ENCODE measurements at places on chromosomes 13 and 19.
A peak's percentile ranks its signal among the peaks of the same experiment; 100 is the strongest.

DNA sequence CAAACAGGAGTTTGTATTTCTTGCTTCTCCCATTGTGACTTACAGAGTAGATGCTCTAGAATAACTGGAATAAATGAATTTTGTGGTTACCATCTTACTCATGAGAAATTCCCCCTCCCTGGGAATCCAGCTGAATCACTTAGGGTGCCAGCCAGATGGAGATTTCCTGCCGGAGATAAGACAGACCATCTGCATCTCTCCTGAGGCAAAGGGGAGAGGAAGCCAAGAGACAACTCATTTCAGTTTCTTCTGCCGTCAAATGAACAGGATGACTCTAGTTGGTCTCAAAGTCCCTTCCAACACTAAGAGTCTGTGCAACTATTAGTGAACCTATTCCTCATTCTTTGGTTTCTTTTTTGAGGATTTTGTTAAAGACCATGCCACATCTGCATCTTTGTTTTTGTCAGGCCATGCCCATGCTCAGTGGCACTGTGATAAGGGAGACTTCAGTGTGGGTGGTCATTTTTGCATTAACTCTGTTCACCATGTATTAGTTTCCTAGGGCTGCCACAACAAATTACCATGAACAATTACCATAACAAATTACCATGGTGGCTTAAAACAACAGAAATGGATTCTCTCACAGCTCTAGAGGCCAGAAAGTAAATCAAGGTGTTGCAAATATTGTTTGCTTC lies 112.8 kb downstream of the NDFIP2 start:
- DNase-seq: no peak

- no peak for DNase-seq
Measured at GRCh38 chr19:18232540-18233223, 6.4 kb upstream of the PDE4C start.

- no peak for DNase-seq
Measured at GRCh38 chr13:93727211-93728141, 500.9 kb downstream of the GPC6 start.

DNA sequence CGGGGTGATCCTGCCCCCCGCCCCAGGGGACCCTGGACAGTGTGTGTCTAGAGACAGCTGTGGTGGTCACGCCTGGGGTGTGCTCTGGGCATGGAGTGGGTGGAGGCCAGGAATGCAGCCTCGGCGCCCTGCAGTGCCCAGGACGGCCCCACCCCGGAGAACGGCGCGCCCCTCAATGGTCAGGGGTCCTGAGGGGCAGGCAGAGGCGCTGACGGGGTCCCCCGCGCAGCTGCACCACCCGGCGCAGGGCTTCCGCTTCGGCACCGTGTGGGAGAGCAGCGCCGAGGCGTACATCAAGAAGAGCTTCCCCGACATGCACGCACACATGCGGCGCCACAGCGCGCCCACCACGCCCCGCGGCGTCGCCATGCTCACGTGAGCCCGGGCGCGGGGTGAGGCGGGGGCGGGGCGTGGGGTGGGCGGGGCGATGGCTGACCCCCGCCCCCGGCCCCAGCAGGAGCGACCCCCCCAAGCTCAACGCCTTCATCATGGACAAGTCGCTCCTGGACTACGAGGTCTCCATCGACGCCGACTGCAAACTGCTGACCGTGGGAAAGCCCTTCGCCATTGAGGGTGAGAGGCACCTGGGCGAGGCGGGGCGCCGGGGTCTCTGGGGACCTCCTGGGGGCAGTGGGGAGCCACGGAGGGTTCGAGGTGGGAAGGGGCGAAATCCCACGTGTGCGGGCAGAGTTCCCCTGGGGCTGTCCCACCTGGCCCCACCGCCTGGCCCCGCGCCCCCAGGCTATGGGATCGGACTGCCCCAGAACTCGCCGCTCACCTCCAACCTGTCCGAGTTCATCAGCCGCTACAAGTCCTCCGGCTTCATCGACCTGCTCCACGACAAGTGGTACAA lies 7.4 kb downstream of the GRIN3B start:
- DNase-seq: no peak

- DNase-seq: no peak
Measured at GRCh38 chr13:60043262-60043661, 120.5 kb downstream of the DIAPH3 start.

DNA sequence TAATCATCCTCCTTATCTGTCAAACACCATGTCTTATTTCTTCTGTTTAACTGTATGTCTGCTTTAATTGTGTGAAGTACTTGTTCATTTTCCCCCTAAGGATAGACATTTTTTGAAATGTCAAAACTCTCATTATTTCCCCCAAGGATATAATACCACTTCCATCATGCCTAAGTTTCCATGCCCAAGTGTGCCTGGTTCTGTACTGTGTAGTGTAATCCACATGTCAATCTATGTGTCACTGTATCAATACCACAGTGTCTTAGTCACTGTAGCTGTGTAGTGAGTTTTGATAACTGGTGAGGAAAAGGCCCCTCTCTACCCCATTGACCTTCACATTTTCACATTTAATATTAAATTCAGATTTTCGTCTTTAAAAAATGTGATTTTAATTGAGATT lies 1265.5 kb downstream of the PCDH9 start:
- no peak for DNase-seq

DNA sequence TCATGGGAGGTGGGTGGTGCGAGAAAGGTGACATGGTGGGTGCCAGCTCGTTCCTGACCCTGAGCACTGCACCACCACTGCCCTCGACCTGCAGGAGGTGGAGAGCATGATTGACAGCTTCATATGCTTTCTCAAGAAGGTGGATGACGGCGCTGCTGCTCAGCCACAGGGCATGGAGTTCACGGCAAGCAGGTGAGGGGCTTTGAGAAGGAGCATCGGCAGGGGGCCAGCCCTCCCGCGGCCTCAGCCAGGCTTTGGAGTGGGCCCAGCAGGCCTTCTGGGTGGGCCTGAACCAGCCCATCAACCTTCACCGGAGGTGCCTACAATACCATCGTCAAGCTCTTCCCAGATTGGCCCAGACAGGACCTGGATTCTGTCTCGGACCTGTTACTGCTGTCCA lies 18.9 kb upstream of the ZNF14 start:
- DNase-seq: no peak

GRCh38 chr19:38812009-38812840 lies 520 bp downstream of the LGALS4 start:
- DNase-seq: no peak

DNA sequence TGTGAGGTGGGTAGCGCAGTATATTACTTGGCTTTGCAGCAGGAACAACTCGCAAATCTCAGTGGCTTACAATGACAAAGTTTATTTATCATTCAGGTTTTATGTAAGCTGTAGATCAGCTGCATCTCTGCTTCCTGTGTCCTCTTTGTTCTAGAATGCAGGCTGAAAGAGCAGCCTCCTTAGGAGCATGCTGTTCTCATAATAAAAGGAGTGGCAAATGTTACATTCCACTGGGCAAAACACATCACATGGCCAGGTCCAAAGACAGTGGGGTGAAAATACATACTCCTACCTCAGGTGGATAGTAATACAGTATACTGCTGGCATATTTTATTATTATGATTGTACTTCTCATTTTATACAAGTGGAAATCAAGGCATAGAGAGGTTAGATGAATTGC lies 1.2 kb upstream of the CSNK1A1L start:
- no peak for DNase-seq

DNA sequence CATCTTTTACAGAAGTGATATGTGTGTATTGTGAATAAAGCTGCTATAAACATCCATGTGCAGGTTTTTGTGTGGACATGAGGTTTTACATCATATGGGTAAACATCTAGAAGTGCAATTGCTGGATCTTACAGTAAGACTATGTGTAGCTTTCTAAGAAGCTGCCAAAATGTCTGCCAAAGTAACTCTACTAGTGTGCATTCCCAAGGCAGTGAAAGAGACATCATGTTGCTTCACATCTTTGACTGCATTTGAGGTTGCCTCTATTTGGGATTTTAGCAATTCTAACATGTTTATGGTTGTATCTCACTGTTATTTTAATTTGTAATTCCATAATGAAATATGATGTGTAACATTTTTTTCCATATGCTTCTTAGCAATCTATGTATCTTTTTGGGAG lies 30.3 kb downstream of the SLITRK6 start:
- no peak for DNase-seq

GRCh38 chr19:44988896-44989556 lies 12.2 kb upstream of the RELB start:
- DNase-seq: peak; percentile 40

- no peak for DNase-seq
Measured at GRCh38 chr19:57771417-57771816, 1.9 kb downstream of the ZNF586 start.

- no peak for DNase-seq
Measured at GRCh38 chr19:46533078-46533620, 37.5 kb upstream of the PNMA8B start.

- no peak for DNase-seq
Measured at GRCh38 chr13:23044906-23045305, 135.9 kb upstream of the SGCG start.

- DNase-seq: no peak
Measured at GRCh38 chr13:97122381-97122996, 99.6 kb upstream of the MBNL2 start.

GRCh38 chr19:15466851-15467733 lies 2.7 kb upstream of the RASAL3 start:
- peak; percentile 98 for DNase-seq

- no peak for DNase-seq
Measured at GRCh38 chr19:23286477-23286876, 36.3 kb upstream of the ZNF724 start.

DNA sequence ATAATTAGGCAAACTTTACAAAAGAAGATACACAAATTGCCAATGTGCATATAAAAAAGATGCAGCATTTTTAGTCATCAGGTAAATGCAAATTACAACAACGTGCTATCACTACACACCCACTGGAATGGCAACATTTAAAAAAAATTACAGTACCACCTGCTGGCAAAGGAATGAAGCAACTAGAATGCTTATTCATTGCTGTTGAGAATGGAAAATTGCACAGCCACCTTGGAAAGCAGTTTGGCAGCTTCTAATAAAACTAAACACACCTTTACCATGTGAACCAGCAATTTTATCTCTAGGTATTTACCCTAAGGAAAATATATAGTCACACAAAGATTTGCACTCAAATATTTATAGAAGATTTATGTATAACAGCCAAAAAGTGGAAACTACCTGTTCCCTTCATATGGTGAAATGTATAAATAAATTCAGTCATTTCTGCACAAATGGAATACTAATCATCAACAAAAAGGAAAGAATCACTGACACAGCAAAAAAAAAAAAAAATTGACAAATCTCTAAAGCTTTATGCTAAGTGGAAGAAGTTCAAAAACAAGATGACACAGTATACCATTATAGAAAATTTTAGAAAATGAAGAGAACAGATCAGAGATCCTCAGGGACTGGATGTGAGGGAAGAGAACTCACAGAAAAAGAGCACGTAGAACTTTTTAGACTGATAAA lies 30.3 kb downstream of the OXGR1 start:
- DNase-seq: peak; percentile 6

- no peak for DNase-seq
Measured at GRCh38 chr19:8304841-8305621, 3.1 kb downstream of the CD320 start.

DNA sequence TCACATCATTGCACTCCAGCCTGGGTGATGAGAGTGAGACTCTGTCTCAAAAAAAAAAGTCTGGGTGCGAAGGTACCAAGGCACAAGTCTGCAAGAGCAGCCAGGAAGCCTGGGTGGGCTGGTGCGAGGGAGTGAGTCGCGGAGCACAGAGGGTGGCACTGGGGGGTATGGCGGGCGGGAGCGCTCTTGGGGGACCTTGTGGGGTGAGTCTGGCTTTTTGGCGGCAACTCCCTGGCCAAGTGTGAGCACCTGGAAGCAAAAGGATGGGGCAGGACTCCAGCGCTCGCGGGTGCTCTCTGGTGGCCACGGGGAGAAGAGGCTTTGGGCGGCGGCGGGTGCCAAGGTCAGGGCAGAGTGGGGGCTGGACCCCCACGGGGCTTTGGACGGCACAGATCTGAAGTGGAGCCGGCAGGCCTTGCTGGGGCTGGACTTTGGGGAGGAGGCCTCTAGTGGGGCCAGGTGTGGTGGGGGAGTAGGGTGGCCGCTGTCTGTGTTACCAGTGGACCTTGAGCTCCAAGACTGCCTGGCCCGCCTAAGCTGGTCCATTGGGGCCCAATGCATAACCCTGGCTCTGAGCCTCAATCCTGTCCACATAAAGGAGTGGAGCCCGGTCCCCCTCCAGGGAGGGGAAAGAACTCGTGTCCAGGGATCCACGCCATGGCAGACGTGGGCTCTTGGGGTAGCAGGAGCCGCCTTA lies 1.6 kb downstream of the P2RY11 start:
- DNase-seq: peak; percentile 61

DNA sequence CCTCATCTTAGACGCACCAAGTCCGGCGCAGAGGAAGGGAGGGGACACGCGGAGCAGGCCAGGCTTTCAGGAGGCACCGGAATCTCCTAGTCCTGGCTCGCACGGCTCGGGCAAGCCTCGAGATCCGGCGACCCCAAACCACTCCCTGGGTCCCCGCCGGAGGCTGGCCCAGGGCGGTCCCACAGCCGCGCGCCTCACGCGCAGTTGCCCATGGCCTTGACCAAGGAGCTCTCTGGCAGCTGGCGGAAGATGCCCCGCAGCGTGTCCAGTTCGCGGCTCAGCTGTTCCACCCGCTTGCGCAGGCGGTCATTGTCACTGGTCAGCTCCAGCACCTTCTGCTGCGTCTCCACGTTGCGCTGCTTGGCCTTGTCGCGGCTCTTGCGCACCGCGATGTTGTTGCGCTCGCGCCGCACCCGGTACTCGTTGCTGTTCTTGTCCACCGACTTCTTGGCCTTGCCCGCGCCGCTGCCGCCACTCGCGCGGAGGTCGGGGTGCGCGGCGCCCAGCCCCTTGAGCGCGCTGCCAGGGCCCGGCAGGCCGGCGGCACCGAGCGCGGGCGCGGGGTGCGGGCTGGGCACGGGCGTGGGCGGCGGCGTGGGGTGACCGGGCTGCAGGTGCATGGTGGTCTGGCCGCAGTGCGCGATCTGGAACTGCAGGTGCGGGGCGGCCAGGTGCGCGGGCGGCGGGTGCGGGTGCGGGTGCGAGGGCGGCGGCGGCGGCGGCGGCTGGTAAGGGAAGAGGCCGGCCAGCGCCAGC lies 1.0 kb downstream of the CEBPA start:
- DNase-seq: no peak

- peak; percentile 1 for DNase-seq
Measured at GRCh38 chr13:38350114-38350617, 515 bp downstream of the UFM1 start.

GRCh38 chr13:80215368-80215767 lies 125.6 kb downstream of the SPRY2 start:
- no peak for DNase-seq

All from Jurkat, Clone E6-1 (cell line).